ENCODE measurements at places on chromosomes 5 and 9. TPM values are rescaled to one million over a fixed set of nuclear protein-coding genes. Genes with fewer than 3 reads are reported as not detected.

Gene FABP6
- total RNA-seq: not detected

Gene RPL35
- 797 TPM for total RNA-seq

Gene ZNF483
- 10.8 TPM for total RNA-seq

Gene HTR1A
- 0.35 TPM for total RNA-seq

Gene REEP2
- 58.9 TPM for total RNA-seq

Gene GABRA6
- total RNA-seq: not detected

Gene NXNL2
- not detected for total RNA-seq

Gene PCDHA12
- total RNA-seq: not detected

Gene HOMER1
- total RNA-seq: 57.6 TPM

Gene OR1Q1
- not detected for total RNA-seq
